ENCODE measurements at places on chromosomes 11 and 22.

- DNase-seq = no peak
Observed at GRCh38 chr11:17767301-17767885, 32.8 kb downstream of the KCNC1 start.

GRCh38 chr11:59247531-59248227, 35.0 kb upstream of the MPEG1 start:
- no peak for DNase-seq

GRCh38 chr11:18347471-18348125, 25.2 kb downstream of the GTF2H1 start:
- no peak for DNase-seq

DNA sequence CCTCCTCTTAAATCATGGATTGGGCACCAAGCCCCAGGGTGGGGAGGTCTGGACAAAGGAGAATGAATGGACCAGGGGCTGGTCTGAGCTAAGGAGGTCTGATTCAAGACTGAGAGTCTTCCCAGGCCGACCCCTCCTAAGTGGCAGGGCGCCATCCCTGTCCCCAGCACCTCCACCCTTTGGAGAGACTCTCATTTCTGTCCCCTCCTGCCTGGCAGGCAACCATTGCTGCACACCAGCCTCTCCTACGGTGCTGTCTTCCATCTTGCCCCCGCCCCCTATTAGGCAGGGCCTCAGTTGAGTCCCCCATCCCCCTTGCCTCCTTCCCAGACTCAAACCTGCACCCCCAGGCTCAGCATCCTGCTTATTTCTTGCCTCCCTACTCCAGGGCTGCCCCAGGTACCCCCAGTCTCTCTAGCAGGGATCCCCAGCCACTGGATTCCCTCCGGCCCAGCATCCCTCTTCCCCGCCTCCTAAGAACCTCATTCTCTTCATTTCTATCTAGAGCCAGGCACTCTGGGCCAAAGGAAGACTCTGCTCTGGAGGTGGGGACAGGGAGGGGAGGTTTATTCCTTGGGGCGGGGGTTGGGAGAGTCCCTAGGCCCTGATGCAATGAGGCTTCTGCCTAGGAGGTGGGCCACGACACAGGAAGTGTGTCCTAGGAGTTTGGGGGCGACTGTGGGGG, 1.7 kb upstream of the RCOR2 start:
- no peak for DNase-seq

- DNase-seq = peak; percentile 84
Observed at GRCh38 chr11:104968355-104968855, at the start of gene CASP4. TSS of gene CASP4 (minus strand) at chr11:104968574. CDS start at chr11:104968525, 49 bp downstream.

GRCh38 chr11:84524422-84525051, 1102.6 kb downstream of the DLG2 start:
- peak; percentile 38 for DNase-seq

GRCh38 chr11:70111269-70112016, 33.3 kb downstream of the ANO1 start:
- no peak for DNase-seq
